ENCODE measurements at places on chromosomes 3 and 15.

DNA sequence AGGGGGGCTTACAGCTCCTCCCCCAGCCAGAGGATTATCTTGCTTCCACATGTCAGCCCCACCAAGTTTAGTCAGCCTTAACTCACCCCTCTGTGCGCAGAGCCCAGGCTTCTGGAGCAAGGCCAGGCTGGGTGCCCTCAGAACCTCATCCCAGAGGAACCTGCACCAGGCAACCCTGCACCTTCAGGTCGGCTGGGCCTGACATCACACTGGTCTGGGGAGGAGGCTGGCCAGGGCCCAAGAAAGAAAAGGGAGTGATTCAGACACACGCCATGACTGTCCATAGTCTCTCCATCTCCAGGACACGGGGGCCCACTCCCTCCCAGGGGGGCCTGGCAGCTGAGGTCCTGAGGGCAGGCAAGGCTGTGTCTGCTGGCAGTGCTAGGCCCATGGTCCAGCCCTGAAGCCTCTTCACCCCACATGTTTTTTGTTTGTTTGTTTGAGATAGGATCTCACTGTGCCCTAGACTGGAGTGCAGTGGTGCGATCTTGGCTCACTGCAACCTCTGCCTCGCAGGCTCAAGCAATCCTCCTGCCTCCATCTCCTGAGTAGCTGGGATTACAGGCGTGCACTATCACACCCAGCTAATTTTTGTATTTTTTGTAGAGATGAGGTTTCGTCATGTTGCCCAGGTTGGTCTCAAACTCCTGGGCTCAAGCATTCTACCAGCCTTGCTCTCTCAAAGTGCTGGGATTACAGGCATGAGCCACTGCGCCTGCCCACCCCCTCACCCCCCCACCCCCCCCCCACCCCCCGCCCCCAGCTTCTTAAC, 11.1 kb downstream of the TNK2 start:
- DNase-seq: no peak

DNA sequence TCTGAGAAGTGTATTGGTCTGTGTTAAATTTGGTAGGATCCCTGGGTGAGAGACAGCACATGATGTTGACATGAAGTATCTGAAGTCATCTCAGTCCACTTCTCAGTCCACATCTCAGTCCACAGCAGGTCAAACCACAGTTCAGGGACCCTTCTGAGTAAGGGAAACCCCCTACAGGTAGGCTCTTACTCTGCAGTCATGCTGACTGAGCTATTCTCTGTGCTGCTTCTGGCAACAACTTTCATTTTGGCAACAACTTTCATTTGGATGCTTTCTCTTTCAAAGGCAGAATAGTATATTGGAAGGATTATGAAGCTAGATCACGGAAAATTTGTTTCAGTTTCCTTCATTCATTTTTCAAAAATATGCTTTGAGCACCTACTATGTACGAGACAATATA, 178.2 kb upstream of the GOLIM4 start:
- no peak for DNase-seq

GRCh38 chr15:37926136-37926535, 8.3 kb upstream of the TMCO5A start:
- DNase-seq: no peak

GRCh38 chr15:67105065-67105951, 39.9 kb downstream of the SMAD3 start:
- DNase-seq: no peak

DNA sequence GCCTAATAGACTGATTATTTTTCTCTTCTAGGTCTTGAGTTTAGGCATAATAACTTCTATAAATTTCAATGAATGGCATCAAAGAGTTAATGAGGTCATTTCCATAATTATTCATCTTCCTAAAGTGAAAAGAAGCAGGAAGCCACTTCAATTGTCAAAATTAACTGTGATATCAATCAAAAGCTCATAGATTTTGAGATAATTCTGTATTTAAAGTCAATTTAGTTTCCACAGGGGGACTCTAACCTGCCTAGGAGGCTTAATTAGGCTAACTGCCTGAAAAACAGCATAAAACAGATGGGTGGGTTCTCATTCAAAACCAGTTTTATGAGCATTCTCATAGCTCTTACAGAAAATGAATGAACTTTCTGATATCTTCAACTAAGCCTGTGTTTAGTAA, 177.8 kb downstream of the OTOL1 start:
- DNase-seq: no peak

DNA sequence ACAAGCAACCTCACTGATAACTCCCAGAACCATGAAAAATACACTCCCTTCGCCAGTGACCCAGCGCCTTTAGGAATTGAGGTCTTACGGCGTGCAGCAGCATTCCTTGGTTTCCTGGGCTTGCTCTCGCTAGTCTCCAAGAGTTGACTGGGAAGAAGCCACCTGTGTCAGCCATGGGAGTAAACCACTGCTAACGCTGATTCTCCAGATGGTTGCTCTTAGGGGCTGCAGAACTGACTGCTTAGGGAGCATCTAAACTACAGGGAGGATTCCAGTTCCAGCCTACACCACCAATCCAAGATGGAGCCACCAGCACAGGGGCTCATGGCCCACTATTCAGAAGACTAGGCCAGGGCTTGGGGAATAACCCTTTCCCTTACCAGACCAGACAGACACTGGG, 2.4 kb downstream of the RBPMS2 start:
- no peak for DNase-seq

DNA sequence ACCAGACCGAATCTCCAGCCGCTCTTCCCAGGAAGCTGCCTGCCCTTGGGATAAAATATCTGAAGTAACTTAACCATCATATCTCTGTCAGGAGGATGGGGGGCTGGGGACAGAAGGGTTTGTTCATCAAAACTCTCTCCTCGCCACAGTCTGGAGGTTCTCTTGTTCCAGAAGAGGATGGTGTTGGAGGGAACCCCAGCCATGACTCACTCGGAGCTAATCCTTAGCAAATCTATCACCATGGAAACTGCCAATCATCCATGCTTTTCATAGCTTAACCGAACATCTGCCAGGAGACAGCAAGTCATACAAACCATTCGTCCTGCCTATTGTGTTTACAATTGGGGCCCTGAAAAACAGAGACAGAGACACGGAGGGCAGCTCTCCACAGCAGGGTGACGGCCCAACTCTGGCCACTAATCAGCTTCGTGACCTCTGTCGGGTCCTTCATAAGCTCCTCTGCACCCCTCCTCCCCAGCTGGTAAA, 73.8 kb upstream of the HEG1 start:
- no peak for DNase-seq

DNA sequence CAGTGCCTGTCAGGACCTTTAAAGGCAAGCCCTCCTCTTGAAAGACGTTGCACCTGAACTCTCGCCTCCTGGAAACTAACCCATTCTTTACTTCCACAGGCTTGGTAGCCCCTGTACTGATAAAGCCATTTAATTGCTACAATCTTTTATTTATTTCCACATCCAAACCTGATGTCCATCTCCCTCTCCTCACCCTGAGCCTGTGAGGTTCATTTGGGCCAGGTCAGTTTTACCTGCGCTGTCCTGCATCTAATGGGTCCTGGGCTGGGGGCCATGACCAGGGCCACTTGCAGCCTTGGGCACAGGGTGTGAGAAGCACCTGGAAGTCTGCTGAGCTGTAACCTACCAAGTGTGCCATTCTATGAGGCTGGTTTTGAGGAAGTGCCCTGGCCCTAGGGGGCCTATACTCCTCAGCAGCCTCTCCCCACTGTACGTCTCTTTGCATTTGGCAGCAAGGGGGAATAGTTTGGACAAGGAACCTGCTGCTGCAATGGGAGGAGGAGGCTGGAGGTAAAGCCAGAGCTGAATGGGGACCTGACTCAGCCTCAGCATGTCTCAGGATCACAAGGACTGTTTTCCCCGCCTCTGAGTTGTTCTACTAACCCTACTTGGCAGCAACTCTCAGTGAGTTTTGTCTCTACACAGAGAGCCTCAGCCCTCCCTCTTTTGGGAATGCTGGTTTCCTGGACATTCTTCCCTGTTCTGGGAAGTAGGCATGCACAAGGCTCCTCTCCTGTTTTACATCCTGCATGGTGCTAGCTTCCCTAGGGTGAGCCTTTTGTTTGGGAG, 53.8 kb downstream of the WDR76 start:
- no peak for DNase-seq

DNA sequence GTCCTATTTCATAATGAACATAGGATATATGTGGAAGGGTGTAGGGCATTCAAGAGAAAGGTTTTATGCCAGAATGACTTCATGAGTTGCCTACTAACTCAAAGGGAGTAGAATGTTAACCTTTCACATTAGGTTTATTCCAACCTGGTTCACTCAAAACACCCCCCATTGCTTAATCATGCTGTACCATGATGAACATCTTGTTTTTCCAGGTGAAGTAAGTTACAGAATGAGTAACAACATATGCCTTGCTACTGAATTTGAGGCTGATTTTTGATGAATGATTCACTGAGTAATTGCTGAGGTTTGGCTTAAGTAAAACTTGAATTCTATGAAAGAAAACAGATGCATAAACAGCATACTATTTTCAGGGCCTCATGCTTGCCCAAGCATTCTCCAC, 5.9 kb upstream of the CLDN16 start:
- DNase-seq: no peak

DNA sequence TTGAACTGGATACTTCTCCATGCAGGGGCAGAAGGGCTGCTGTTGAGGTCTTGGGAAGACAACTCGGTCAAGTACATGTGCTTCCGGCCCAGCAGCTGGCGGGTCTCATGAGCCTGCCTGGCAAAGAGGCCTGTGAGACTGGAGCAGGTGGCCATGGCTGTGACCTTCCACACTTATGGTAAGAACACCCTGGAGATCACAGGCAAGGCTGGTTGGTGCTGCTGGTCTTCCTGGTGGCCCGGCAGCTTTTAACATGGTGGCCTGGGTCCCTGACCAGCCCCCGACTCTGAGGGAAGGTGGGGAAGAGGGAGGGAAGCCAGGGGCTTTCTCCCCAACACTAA, 15.4 kb downstream of the CHRD start:
- no peak for DNase-seq

DNA sequence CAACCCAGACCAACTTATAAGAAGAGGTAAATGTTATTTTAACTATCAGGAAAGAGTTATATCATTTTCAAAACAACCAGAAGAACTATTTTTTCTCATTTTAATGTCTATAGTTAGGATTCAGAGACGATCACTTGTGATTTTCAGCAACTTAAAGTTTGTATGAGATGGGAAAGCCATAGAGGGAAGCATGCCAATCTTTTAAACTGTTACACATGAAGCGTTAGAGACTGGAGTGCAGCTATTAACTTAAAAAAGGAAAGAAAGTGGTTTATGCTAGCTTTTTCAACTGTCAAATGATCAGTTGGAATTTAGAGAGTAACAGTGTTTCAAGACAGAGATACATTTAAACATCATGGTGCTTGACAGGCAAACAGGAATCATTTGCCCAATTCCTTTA, 91.7 kb upstream of the LPP start:
- DNase-seq: no peak

GRCh38 chr3:37247398-37248114, 73.2 kb upstream of the LRRFIP2 start:
- DNase-seq: no peak

DNA sequence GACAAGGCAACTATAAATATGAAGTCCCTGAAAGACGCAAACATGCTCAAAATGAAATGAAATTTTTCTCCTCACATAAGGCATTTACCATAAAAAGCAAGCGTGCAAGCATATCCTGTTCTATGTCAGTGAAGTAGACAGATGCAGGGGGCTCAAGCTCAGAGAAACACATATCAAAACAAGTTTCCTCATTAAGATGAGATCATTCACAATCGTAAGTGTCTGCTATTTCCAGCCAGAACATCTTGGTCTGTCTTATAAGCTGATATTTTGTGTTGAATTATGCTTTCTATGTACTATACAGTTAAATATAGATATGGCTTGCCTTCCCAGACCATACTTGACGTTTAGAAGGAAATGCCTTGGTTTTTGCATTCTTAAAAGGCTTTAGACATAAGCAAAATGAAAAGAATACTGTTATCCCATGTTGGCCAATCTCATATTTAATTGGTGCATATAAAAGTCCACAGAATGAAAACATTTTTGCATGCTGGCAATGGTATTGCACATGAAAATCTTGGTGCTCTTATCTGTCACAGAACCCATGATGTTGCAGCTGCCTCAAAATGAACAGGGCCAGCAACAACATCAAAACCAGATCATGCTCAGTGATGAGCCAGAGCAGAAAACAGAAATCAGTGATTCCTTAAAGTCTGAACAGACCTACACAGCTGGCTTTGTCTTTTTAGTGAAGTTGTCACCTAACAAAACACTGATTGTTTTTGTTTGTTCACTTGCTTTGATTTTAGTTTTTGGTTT, 65.4 kb downstream of the SIDT1 start:
- no peak for DNase-seq

GRCh38 chr3:129032716-129033115, 27.9 kb upstream of the GP9 start:
- DNase-seq: no peak

- DNase-seq: no peak
These were observed 152.3 kb upstream of the STAC start for GRCh38 chr3:36227980-36228379.

- no peak for DNase-seq
These were observed 66.8 kb upstream of the ALDH1A3 start for GRCh38 chr15:100812802-100813201.
